ENCODE measurements at places on chromosomes 5 and 9.

- DNase-seq = no peak
These were observed 238.2 kb upstream of the ADAMTS16 start for GRCh38 chr5:4901924-4902323.

- DNase-seq = no peak
These were observed 93.1 kb downstream of the JAKMIP2 start for GRCh38 chr5:147689426-147689825.

GRCh38 chr5:138831703-138832102 is 43.4 kb downstream of the LRRTM2 start:
- DNase-seq = no peak

- no peak for DNase-seq
These were observed 11.7 kb upstream of the UGT3A2 start for GRCh38 chr5:36078430-36078829.

- DNase-seq = no peak
These were observed 365.6 kb downstream of the TAF11L14 start for GRCh38 chr5:17999858-18000257.

- DNase-seq = no peak
These were observed 75.6 kb downstream of the DMRTA1 start for GRCh38 chr9:22522206-22522740.

DNA sequence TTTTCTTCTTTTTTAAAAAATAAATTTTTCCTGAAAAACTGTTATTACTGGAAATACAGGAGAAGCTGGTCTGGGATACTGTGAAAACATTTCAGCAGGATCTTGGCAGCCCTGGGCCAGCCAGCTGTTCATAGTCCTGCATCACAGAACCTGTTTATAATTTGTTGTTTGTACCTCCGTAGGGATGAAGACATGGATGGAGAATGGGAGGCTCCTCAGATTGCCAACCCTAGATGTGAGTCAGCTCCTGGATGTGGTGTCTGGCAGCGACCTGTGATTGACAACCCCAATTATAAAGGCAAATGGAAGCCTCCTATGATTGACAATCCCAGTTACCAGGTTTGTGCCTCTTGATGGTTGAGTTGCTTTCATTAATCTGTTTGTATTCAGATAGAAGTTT is 12.4 kb upstream of the MAML1 start:
- no peak for DNase-seq

GRCh38 chr9:36187414-36187813 is 3.3 kb upstream of the CLTA start:
- no peak for DNase-seq

- DNase-seq = no peak
These were observed 66.5 kb downstream of the MED10 start for GRCh38 chr5:6311568-6312501.

DNA sequence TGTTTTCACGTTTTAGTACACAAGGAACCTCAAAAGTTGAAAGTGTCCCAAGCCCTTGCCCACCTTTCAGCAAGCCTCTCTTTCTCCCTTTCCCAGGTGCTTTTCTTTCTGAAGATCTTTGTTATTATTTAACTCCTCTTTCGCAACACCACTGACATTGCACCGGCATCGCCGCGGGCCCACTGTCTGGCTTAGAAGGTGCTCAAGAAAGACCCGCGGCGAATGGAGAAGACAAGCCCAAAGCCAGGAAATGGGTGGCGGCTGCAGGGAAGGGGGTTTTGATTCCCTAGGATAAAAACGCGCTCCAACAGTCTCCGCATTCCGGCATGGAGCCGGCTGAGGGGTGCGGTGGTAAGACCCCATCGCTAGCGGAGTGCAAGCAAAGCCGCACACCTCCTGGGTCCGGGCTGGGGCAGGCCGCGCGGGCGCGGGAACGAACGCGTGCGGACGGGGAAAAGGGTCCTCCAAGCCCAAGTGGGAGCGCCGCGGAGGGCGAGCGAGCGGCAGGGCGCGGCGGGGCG is 404 bp upstream of the AFAP1L1 start:
- no peak for DNase-seq

GRCh38 chr5:1804001-1804690 is 2.9 kb downstream of the NDUFS6 start:
- no peak for DNase-seq

DNA sequence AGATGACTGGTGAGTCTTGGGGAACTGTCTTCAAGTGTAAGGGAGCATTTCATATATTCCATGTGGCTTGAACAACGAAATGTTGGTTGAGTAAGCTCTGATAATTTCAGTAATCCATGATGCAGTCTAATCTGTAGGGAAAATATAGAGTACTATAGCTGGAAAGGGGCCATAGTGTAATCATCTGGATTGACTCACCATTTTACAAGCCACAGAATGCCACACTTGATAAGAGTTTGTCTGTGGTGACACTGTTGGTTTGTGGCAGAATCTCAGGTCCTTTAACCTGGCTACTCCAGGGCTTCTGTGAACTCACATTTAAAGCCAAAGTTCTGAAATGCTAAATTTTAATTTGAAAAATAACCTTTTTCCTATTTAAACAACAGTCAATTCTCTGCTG is 16.3 kb upstream of the MAML1 start:
- DNase-seq = no peak

- DNase-seq = no peak
These were observed 12.6 kb downstream of the PLGRKT start for GRCh38 chr9:5425006-5425628.

DNA sequence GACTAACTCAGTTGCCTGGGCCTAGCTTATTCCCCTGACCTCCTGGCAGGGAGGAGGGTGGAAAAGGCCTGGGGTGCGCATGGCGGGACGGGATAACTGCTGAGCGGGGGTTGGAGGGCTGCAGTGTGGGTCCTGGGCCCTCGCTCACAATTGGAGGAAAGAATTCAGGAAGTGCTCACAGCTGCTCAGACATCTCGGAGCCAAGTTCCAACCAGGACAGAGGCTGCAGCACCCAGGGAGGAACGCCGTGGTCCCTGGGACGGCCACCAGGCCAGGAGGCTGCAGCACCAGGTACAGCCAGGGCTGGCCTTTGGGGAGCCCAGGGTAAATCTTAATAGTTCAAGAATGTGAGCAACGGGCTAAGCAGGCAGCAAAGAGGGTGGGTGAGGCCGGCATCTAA is at the start of gene SPAAR:
Gene SPAAR, plus strand, starts transcription at position 217 of the 400 bp plus-strand sequence. CDS start 974 bp downstream, outside the sequence.
- no peak for DNase-seq

DNA sequence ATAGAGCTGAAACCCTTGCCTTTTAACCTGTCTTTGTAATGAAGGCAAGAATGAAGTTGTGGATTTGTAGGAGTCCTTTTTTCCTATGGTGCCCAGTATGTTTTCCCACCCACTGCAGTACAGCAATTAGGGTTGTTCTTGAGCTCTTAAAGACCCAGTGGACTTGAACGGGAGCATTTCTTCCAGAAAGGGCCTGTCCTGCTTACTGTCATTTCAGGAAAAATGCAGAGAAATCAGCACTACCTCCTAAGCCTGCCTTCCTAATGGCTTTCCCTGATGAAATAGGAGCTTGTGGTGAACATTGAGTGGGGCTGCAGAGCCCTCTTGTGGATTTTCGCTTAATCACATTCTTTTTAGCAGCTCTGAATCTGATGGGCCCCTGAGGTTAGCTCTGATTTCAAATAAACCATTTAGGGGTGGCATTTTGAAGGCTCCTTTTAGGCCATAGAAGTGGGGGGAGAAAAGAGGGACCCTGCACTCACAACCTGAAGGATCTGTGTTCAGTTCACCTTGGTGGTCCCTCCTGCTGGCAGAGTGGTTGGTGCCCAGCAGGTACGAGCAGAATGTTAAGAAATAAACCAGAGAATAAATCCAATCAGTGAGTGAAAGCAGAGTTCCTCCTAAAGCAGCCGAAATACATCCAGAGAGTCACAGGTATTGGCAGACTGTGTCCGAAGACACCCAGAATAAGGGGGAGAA is 188.0 kb upstream of the KLF9 start:
- peak; percentile 34 for DNase-seq
